Large intestine (tissue), 12 donors: ENCODE measurements at places on chromosomes 1 and 21.

DNA sequence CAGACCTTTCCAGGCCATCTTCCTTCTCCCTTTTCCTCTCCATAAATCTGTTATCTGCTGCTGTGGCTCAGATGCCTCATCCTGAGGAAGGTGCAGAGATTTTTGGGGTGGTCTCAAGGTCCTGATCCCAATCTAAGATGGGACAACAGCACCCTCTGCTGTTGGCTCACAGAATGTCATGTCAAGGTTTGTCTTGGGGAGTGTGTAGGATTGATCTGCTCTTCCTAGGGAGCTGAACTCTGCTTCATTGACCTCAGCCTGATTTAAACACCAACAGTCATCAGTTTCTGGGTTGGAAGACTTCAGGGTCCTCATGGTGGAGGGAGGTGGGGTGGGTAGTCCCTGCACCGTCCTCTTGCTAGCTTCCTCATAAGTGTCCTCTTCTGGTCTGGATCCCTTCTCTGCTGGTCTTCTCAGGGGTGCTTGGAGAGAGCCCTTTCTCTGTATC, 62.8 kb upstream of the LAX1 start:
- H3K27ac ChIP-seq: no peak overlapping the region
- peak; percentile 43 for DNase-seq
- no peak overlapping the region for H3K4me3 ChIP-seq
- peaks cover 18% of the 10 kb centered on the region for H3K4me1 ChIP-seq

DNA sequence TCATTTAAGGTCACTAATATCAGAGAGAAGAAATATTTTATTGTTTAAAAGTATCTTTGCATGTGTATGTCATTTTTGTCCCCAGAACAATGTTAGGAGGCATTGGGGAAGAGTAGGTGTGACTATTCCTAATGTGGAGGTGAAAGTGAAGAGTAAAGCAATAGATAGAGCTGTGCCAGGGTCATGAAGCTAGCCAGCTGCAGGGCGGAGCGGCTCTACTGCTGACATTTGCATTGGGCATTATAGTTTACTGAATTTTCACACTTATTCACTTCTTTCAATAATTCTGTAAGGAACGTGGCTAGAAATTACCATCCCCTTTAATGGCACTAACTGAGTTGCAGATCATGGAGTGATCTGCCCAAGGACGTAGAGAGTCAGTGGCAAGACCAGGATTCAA, 35.3 kb downstream of the KCNA2 start:
- H3K4me1 ChIP-seq: no peaks in the 10 kb centered on the region
- H3K36me3 ChIP-seq: no peaks in the 10 kb centered on the region
- no peak overlapping the region for H3K4me3 ChIP-seq
- DNase-seq: no peak
- peaks cover 19% of the 10 kb centered on the region for H3K27me3 ChIP-seq

DNA sequence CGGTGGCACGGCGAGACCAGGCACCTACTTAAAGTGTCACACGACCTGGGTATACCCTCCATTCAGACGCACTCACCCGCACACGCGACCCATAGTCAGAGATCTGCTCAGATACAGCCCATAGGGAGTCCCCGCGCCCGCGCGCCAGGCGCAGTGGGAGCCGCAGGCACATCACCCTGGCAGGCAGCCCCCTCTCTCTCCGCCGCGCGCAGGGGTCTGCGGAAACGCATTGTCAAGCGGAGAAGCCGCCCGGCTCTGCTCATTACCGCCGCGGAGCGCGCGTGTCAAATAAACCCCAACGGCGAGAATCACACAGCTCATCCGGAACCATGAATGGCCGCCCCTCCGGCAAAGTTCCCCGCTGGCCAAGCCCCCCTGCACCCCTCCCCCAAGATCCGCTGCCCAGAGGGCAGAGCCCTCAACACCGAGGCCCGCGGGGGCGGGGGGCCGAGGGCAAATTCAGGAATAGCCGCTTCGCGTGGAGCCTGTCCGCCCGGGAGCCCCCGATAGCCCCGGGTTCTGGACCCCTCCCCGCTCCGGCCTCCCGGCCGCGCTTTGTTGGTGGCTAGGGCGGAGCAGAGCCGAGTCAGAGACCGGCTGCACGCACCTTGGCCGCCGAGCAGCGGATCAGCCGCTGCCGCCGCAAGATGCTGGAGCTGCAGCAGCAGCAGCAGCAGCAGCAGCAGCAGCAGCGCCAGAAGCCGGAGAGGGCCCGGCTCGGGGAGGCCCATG, 522 bp downstream of the LRP8 start:
- peak overlapping the region; percentile 58 for H3K4me3 ChIP-seq
- H3K27ac ChIP-seq: no peak overlapping the region
- H3K4me1 ChIP-seq: peaks cover 10% of the 10 kb centered on the region
- DNase-seq: peak; percentile 45
- peaks cover 33% of the 10 kb centered on the region for H3K27me3 ChIP-seq

DNA sequence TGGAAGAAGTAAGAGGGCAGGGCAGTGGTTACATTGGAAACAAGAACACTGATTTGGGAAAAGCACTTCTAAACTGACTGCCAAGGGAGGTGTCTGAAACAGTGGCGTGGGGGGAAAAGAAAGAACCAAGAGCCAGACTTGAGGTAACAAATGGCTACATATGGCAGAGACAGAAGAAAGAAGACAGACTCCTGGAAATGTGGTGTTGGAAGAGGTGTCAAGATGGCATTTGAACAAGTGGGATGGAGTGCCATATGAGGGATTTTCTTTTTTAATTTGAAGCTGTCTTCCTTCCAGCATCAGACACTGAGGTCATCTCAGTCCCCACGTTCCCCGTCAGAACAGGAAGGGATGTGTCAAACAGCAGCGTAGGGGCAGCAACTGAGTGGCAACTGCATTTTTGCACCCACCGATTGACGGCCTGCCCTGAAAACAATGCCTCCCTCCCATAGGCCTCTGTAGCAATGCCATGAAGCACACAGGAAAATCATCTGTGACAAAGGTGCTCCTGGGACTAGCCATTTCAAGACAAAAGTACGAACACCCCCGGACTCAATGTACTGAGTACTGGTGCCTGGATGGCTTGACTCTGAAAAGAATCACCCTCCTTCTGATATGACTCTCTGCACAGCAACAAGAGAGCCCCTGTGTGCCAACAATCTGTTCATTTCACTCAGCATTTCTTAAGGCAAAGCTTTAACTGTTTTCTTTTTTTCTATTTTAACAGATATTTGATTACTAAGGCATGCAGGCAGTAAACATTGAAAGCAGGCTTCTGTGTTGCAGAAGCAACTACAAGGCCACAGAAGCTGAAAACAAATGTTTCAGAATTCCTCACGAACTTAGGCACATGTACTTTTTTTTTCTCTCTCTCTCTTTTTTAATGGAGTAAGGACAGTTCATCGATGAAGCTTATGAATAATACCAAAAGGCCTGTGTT, 37.0 kb downstream of the LPAR3 start:
- H3K27me3 ChIP-seq: no peaks in the 10 kb centered on the region
- H3K4me1 ChIP-seq: peaks cover 8% of the 10 kb centered on the region
- no peak overlapping the region for H3K27ac ChIP-seq
- no peaks in the 10 kb centered on the region for H3K36me3 ChIP-seq
- H3K4me3 ChIP-seq: no peak overlapping the region
- no peak for DNase-seq

- H3K4me3 ChIP-seq: no peak overlapping the region
- H3K36me3 ChIP-seq: peaks cover 45% of the 10 kb centered on the region
- no peak for DNase-seq
- no peaks in the 10 kb centered on the region for H3K27me3 ChIP-seq
- no peaks in the 10 kb centered on the region for H3K4me1 ChIP-seq
Measured at GRCh38 chr1:8397511-8397910, 79.6 kb downstream of the SLC45A1 start.

DNA sequence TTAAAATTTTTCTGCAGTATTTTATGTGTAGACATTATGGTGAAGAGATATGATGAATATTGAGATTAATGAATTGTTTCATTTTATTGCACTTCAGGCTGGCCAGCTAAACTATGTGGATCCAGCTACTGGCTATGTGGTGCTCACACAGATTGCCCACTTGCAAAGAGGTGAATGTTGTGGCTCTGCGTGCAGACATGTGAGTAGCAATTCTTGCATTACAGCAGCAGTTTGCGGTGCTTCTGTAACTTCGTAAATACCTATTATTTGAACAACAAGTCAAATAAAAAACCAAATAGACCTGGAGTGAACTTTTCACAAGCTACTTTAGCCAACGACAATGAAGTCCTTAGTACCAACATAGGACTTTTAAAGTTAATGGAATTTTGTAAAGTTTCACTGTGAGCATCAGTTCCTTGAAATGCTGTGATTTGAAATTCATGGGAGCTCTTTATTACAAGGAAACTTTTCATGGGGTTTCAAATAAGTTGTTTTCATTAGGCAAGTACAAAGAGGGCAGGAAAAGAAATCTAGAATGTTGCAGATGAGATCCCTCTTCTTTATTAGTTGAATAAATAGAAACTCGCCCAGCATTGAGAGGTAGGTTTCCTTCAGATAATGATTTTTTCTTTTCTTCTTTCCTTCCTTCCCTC, 3.4 kb downstream of the C1orf53 start:
- peaks cover 8% of the 10 kb centered on the region for H3K4me1 ChIP-seq
- no peaks in the 10 kb centered on the region for H3K36me3 ChIP-seq
- no peak overlapping the region for H3K4me3 ChIP-seq
- H3K27me3 ChIP-seq: peaks cover 64% of the 10 kb centered on the region

DNA sequence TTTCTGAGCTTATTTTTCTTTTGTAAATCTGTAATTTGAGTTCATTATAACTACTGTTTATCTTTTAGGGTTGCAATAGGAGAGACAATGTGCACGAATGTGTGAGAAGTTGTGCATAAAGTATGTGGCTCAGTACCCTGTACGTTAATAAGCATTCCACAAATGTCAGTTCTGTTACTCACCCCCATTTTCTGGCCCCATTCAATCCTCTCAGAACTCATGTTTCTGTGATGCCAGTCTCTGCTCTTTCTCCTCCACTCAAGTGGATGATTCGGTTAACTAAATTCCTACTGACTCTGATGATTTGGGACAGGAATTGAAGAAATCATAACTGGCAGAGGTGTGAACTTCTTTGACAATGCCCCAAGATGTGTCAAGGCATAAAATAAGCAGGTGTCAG, 10.2 kb upstream of the DMRTB1 start:
- no peak overlapping the region for H3K4me3 ChIP-seq
- H3K27me3 ChIP-seq: no peaks in the 10 kb centered on the region
- no peak for DNase-seq

- peak overlapping the region; percentile 39 for H3K4me3 ChIP-seq
- no peaks in the 10 kb centered on the region for H3K36me3 ChIP-seq
- H3K4me1 ChIP-seq: peaks cover 6% of the 10 kb centered on the region
- peaks cover 41% of the 10 kb centered on the region for H3K27me3 ChIP-seq
- DNase-seq: peak; percentile 57
Measured at GRCh38 chr1:228445843-228446650, 29.4 kb upstream of the TRIM17 start.

GRCh38 chr1:52674497-52675384, 23.4 kb downstream of the COA7 start:
- no peak overlapping the region for H3K4me3 ChIP-seq
- H3K27me3 ChIP-seq: no peaks in the 10 kb centered on the region
- no peak overlapping the region for H3K27ac ChIP-seq
- no peaks in the 10 kb centered on the region for H3K36me3 ChIP-seq
- DNase-seq: no peak
- H3K4me1 ChIP-seq: peaks cover 3% of the 10 kb centered on the region

GRCh38 chr1:175548774-175549173, 194.6 kb downstream of the TNR start:
- no peak overlapping the region for H3K27ac ChIP-seq
- no peaks in the 10 kb centered on the region for H3K36me3 ChIP-seq
- no peaks in the 10 kb centered on the region for H3K27me3 ChIP-seq
- H3K4me1 ChIP-seq: no peaks in the 10 kb centered on the region
- no peak for DNase-seq

- no peaks in the 10 kb centered on the region for H3K27me3 ChIP-seq
- no peak overlapping the region for H3K27ac ChIP-seq
- no peak overlapping the region for H3K4me3 ChIP-seq
- H3K36me3 ChIP-seq: no peaks in the 10 kb centered on the region
- no peak for DNase-seq
- H3K4me1 ChIP-seq: no peaks in the 10 kb centered on the region
Measured at GRCh38 chr1:8693107-8693506, 124.3 kb downstream of the RERE start.

GRCh38 chr1:11046625-11047365, at the start of gene MASP2:
Gene MASP2 (minus strand): TSS chr1:11047239. CDS start chr1:11047207, 32 bp downstream.
- DNase-seq: no peak
